NCI-H1930 (cell line): ENCODE measurements at places on chromosomes 7 and 10.

DNA sequence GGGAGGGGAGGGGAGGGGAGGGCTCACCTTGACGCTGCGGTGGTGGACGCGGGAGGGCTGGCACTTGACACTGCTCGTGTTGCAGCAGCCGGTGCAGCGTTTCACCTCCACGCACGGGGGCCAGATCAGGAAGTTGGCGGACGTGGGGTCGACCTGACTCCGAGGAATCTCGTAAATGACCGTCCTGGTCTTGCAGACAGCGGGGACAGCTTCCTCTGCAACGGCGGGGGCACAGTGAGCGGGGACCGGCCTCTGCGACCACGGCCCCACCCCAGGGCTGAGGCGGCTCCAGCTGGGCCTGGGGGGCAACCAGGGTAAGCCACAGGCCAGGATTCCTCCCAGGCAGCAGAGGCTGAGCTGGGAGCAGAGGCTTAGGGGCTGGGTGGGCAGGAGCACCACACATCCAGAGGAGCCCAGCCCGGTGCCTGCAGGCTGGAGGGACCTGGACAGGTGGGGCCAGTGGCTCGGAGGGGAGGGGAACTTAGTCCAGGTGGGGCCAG is 8.8 kb downstream of the PDGFA start:
- no peak for DNase-seq

DNA sequence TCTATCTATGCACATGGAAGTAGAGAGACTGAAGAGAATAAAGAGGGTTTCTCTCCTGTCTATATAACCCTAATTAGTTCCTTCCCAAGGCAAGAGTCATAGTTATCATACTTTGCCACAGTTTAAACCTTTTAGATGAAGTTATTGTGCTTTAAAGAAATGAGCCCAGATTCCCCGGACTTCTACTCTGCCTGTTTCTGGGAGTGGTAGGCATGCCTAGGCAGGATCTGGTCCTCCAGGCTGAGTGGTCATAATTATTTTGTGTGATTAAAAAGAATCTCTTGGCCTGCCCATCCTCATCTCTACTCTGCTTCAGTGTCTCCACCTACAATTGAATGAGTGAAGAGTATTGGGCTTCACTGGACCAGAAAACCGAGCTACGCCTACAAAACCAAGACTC is 179.2 kb downstream of the IMMP2L start:
- DNase-seq: no peak

- no peak for DNase-seq
Observed at GRCh38 chr10:79260811-79261740, 86.2 kb upstream of the PPIF start.

- no peak for DNase-seq
Observed at GRCh38 chr7:107089627-107090026, 45.1 kb downstream of the PRKAR2B start.

DNA sequence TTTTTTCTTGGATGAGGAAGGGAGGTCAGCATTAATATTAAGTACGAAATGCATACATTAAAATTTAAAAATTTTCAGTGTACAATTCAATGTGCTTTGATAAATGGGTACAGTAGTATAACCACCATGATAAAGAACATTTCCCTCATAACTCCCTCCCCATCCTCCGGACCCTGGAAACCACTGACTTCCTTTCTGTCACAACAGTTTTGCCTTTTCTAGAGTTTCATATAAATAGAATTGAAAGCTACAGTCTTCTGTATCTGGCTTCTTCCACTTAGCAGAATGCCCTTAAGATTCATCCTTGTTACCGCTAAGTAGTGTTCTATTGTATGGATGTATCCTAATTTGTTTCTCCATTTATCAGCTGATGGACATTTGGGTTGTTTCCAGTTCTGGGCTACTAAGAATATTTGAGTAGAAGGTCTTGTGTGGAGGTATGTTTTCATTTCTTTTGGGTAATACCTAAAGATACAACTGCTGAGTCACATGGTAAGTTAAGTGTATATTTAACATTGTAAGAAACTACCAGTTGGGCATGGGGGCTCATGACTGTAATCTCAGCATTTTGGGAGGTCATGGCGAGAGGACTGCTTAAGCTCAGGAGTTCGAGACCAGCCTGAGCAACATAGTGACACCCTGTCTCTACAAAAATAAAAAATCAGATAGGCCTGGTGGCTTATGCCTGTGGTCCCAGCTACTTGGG is 30.8 kb downstream of the ABI1 start:
- no peak for DNase-seq
